A549 (cell line): ENCODE measurements at places on chromosomes 7 and 10. TPM values are rescaled to one million over a fixed set of nuclear protein-coding genes. Genes with fewer than 3 reads are reported as not detected.

MEST gene
- polyA plus RNA-seq, result 31.2 to 33.6 TPM (median 32.6 TPM) in 3 replicates

DLX6 gene
- not detected in 3 replicates for polyA plus RNA-seq

CEP41 gene
- 12.8 to 13.1 TPM (median 13.0 TPM) in 3 replicates for polyA plus RNA-seq

PTPN20 gene
- polyA plus RNA-seq, result 3.9 to 5.8 TPM (median 5.3 TPM) in 3 replicates

PTPRN2 gene
- polyA plus RNA-seq, result 0.41 to 0.51 TPM (median 0.46 TPM) in 3 replicates

GRCh38 chr10:104322416-104322782 lies 15.9 kb downstream of the ITPRIP start:
- no peak for DNase-seq

GRCh38 chr10:63236113-63236935 lies 103.2 kb downstream of the NRBF2 start:
- peak; percentile 88 for DNase-seq

GRCh38 chr7:100894860-100895700 lies 608 bp downstream of the ACHE start:
- DNase-seq, result no peak

DNA sequence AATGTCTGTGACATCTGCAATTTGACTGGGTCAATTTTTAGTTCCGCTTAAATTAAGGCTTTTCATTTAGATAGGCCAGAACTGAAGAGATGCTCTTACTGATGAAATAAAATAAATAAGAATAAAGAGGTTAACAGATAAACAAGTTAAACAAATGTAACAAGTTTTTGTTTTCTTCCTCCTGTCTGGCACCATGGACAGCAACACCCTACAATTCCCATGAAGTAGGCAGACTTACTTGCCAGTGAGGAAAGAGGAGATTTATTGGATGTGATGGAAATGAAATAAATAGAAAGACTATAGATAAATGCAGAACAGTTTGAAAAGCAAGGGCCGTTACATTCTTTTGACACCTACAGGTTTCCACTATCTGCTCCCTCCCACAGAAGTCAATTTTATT lies 118.5 kb downstream of the AMPH start:
- no peak for DNase-seq

GRCh38 chr7:70237831-70238575 lies 639.7 kb downstream of the AUTS2 start:
- DNase-seq, result no peak

DNA sequence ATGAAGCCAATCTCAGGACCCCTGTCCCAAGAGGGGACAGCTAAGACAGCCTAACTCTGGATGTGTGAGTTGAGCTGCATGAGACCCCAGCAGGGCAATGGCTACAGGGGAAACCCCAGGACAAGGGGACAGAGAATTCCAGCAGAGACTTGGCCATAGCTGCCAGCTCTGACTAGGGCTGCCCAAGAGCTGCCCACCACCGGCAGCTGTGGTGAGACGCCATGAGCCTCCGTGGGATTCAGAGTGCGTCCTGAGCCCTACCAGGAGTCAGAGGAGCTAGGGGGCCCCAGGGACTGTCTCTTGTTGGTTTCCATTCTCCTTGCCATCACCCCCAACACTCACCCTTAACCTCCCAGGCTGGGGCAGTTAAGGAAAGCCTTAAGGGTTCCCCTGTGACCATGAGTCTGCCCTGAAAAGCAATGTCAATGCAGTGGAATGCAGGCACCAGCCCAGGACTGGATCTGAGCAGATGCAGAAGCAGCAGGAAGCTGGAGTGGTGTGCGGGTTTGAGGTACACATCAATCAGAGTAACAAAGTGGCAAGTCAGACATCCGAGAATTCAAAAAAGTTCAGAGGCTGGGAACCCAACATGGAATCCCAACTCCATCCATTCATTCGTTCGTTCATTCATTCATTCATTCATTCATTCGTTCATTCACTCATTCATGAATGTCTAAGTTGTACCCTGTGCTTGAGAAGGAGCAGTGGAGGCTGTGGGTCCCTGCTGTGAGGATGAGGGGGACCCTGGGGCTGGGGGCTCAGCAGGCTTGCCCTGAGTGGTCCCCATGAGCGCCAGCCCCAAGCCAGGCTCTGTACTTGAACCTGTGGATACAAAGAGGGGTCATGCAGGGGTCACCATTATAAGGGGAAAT lies 52.9 kb downstream of the C10orf120 start:
- no peak for DNase-seq

GRCh38 chr7:94289071-94289470 lies 105.6 kb upstream of the COL1A2 start:
- DNase-seq, result peak; percentile 64

GRCh38 chr10:62457196-62457595 lies 83.0 kb downstream of the ZNF365 start:
- DNase-seq, result no peak

DNA sequence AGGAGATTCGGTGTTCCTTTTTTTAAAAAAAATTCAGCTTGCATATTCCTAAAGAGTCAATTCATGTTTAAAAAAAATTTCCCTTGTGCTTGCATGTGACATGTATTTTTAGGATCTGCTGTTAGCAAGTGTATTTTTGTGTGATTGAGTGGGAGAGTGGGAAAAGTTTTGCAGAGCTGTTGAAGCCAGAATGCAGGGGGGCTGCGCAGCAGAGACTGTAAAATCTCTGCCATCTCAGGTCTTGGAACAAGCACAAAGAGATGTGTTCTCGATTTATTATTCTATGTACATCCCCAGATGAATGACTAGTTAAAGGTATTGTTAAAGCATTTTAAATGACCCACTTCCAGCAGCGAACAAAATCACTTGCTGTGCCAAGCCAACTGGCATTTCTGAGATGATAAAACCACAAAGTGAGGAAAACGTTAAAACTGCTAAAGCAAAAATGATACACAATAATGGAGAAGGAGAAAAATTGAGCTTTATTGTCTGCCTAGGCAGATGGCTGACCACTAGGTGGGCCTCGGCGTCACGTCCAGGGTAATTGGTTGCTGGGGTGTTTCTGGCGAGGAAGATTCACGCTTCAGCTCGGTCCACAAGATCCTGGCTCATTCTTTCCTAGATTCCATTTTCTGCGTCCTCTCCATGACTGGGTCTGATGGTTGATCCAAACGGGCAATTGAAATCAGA lies 67.0 kb upstream of the ATRNL1 start:
- DNase-seq, result no peak
